Activated T-helper 1 cell treated with anti-CD3 and anti-CD28 coated beads, Interleukin-2, amount 50 U/mL, for 16 hours (primary cell): ENCODE measurements at places on chromosomes 2 and 18.

- no peak for DNase-seq
Measured at GRCh38 chr2:231189571-231190495, 8.6 kb upstream of the ARMC9 start.

DNA sequence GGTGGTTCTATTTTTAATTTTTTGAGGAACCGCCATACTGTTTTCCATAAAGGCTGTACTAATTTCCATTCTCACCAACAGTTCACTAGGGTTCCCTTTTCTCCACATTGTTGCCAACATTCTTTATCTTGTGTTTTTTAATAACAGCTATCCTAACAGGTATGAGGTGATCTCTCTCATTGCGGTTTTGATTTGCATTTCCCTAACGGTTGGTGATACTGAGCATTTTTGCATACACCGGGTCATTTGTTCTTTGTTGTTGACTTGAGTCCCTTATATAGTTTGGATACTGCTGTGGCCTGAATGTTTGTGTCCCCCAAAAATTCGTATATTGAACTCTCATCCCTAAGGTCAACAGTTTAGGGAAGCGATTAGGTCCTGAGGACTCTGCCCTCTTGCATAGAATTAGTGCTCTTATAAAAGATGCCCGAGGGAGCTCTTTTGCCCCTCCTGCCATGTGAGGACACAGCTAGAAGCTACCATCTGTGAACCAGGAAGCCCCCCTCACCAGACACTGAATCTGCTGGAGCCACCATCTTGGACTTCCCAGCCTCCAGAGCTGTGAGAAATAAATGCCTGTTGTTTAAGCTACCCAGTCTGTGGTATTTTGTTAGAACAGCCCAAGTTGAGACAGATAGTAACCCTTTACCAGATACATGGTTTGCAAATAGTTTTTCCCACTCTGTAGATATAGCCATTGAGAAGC, 4.7 kb downstream of the IMP4 start:
- DNase-seq: no peak

- DNase-seq: no peak
Measured at GRCh38 chr2:9954136-9954535, 2.6 kb downstream of the GRHL1 start.

GRCh38 chr18:79559436-79559835, 120.2 kb upstream of the CTDP1 start:
- DNase-seq: no peak

GRCh38 chr2:1210352-1210751, 202.9 kb upstream of the TPO start:
- DNase-seq: no peak

GRCh38 chr18:2787225-2787624, 59.6 kb upstream of the EMILIN2 start:
- DNase-seq: no peak

DNA sequence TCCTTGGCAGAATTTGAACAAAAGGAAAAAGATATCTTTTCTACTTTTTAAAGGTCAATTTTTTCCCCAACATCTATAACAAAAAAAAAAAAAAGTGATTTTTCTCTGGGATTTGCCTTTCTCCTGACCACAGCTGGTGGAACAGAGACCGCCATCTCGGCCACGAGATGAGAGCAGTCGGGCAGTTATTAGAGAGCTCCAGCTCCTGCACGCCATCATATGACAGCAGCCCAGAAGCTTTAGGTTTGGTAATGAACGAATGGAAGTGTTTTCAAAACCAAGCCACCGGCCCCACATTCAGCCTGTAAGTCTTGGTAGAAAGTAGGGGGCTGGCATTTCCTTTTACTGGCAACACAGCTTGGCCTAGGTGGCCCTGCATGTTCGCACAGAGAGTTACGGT, 94.9 kb upstream of the FZD7 start:
- DNase-seq: no peak

DNA sequence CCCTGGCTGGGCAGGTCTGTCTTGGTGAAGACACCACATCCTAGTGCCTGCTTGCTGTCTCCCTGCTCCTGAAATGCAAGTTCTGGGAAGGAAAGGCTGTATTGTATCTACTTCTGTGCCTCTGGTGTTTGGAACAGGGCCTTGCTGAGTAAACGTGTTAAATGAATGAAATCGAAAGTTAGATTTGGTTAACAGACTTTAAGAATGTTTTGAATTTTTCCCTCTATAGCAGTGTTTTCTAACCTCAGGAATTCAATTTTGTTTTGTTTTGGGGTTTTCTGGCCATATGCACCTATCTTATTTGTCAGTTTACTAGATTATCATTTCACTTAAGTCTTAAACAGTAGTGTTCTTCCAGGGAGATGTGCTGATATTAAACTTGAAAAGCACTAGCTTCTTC, 20.7 kb downstream of the FARP2 start:
- no peak for DNase-seq

GRCh38 chr2:223952280-223952968, 4.8 kb upstream of the MRPL44 start:
- DNase-seq: no peak

DNA sequence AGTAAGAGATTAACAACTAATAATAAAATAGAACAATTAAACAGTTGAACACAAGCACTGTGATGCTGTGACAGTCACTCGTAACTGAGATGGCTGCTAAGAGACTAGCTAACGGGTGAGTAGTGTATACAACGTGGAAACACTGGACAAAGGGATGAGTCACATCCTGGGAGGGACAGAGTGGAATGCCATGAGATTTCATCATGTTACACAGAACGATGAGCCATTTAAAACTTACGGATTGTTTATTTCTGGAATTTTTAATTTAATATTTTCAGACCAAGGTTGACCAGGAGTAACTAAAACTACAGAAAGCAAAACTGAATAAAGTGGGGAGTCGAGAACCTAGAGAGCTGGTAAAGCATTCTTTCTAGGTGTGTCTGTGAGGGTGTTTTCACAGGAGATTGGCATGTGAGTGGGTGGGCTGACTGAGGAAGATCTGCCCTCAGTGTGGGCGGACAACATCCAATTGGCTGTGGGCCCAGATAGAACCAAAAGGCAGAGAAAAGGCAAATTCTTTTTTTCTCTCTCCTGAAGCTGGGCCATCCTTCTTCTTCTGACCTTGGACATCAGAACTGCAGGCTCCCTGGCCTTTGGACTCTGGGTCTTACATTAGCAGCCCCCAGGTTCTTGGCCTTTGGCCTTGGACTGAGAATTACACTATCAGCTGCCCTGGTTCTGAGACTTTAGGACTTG, 14.6 kb downstream of the TMSB10 start:
- no peak for DNase-seq

DNA sequence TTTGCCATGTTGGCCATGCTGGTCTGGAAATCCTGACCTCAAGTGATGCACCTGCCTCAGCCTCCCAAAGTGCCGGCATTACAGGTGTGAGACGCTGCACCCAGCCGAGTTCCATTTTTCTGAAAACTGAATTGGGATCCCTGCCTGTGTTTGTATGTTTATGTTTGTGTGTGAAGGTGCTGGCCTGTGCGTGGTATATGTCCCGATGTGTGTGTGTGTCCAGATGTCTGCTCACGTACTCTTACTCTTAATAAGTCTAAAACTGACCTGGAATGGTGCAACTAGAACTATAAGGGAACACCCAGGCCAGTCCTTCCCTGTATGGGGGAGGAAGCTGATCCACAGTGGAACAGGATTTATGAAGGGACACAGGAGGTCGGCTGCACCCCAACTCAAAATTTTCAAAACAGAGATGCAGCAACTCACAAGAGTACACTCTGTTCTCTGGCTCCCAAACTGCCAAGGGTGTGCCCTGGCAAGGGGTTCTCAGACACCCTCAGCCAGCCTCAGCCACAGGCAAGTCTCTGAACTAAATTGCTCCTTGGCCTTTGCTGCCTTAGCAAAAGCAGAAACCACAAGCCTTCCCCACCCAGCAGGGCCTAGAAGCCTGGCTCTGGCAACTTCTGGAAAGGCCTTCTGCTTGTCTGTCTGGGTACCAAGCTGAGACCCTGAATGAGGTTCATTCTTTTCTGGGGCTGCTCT, 36.5 kb downstream of the RHOB start:
- DNase-seq: no peak

GRCh38 chr18:5895876-5896740, 786 bp upstream of the TMEM200C start:
- no peak for DNase-seq

GRCh38 chr2:26885651-26886329, 37.9 kb downstream of the DPYSL5 start:
- DNase-seq: no peak

- DNase-seq: no peak
Measured at GRCh38 chr18:3973191-3973850, 481.8 kb downstream of the DLGAP1 start.

DNA sequence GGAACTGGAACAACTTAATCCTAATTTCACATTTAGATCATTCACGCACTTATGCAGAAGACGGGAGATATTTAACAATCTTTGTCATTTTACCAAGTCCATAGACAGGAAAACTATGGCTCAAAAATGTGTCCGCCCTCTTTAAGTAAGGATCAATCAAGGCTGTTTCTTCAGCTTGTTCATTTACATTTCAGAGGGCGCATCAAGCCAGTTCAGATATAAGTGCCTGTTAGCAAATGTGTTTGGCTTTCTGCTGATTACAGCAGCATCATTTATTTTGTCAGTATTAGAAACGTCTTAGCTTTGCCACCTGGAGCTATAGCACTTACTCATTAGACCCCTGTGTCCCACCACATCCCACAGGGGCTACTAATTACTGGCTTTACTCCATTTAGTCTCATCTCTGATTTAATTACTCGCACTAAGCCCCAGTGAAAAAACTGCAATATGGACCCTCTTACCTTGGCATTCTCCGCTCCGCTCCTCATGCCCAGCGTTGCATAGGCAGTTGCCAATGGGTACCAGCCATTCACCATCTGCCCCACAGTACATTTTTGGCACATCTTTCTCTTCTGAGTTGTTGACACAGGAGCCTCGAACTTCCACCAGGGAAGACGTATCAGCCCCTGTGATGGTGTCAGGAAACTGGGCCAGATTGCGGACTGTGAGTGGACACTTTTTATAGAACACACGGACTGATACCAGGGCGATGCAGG, 8.7 kb downstream of the EPHA4 start:
- no peak for DNase-seq

DNA sequence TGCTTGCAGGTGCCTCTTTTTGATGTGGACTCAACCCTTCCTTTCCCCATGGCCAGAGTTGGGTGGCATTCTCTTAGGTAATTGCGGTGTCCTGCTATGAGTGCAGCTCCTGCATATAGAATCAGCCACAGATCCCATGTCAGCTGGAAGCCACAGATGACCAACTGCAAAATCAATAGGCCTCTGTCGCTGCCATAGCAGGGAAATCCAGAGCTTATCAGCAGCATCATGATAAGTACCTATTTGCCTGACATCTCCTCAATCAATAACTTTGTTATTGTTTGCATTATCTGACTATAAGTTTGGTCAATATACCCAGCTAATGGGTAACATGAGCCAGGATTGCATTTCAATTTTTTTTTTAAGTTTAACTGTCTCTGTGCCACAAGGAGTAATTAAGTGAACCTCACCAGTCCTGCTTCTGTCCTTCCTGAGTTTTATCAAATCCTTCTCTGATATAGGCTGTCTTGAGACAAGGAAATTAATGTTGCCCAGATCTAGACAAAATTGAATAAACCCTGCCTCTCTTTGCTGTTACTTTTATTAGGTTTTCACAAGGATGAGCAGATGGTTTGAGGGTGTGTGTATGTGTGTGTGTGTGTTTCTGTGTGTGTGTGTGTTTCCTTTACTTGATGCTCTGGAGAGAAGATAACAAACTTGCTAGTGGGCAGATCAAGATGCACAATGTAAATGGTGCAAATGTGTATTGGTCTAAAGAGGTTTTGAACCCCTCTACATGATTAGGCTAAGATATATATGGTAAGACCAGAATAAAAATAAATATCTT, 59.6 kb upstream of the CREB1 start:
- DNase-seq: no peak

GRCh38 chr2:111252436-111252835, 131.7 kb downstream of the BCL2L11 start:
- no peak for DNase-seq

GRCh38 chr2:211364911-211365310, 808.5 kb downstream of the CPS1 start:
- DNase-seq: no peak

- DNase-seq: no peak
Measured at GRCh38 chr2:139909136-139909535, 1128.9 kb upstream of the NXPH2 start.

DNA sequence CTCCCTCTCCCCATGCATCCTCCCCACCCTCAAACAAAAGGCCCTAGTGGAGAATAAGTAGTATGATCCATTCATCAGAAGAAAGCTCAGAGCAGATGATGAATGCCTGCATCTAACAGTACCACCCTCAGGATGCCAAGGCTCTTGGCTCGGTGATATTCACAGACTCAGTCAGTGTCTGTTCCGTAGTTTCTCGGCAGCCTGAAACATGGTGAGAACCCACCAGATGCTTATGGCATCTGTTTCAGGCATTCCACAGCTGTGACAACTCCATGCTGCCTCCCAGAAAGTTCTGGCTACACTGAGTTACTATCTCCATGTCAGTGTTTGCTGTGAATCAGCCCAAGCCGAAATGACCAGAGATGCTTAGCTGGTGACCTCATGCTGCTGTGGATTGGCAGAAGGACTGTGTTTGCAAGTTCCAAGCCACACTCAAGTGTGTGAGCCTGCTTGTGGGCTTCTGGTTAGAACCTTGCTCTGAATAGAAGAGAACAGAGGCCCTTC, 83.9 kb downstream of the WDSUB1 start:
- DNase-seq: no peak

DNA sequence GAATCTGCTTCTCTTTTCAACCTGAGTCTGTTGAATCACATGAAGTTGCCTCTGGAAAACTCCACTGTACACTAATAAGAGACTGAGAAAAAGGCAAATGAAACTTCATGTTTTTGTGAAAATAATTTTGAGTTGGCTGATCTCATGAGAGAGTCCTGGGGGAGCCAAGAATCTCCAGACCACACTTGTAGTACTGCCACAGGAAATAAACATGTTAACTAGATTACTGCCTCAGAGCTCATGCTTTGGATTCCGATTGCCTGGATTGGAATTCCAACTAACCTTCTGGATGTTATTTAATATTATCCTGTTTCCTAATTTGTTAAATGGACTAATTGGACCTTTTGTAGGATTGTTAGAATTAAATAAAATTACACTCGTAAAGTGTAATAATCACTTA, 25.2 kb downstream of the NUP35 start:
- DNase-seq: no peak

- DNase-seq: no peak
Measured at GRCh38 chr2:233351423-233351822, 2.9 kb upstream of the DGKD start.

- DNase-seq: no peak
Measured at GRCh38 chr2:232512602-232513001, 7.6 kb upstream of the PRSS56 start.

DNA sequence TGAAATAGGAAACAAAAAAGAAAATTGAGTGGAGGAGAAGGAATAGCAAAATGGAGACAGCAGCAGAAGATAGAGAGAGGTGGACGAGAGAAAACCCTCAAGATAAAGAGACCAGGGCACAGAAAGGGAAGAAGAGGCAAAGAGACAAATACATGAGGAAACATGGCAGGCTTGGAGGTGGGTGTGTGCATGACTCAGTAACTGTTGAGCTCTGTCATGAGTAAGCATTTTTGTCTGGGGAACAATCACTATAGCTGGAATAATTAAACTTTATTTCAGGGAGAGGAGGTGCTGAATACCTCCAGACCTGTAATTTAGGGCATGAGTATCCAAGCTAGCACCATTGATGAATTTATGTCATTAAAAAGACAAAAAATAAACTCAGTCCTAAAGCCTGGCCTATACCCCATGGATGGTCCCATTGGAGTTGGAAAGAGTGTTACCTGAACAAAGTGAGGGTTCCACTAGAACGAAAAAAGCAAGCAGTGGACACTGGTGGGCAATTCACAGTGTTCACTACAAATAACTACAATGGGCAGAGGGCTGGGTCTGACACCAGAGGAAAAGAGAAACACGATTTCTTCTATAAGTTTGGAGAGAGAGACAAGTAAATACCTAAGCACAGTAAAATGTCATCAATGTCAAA, 145.5 kb downstream of the ADCYAP1 start:
- no peak for DNase-seq
